Left renal cortex interstitium (tissue), 4 donors: ENCODE measurements at places on chromosomes 16 and 17.

GRCh38 chr17:35627417-35627816, 40.3 kb downstream of the AP2B1 start:
- no peak for DNase-seq

GRCh38 chr16:49051576-49051975, 230.1 kb downstream of the CBLN1 start:
- DNase-seq, result no peak

- DNase-seq, result no peak
These were observed 5.0 kb downstream of the TSPAN10 start for GRCh38 chr17:81641825-81642489.

GRCh38 chr17:76681222-76682137, 29.3 kb downstream of the MXRA7 start:
- DNase-seq, result no peak

- no peak for DNase-seq
These were observed 89.0 kb downstream of the SALL1 start for GRCh38 chr16:51062039-51062438.

DNA sequence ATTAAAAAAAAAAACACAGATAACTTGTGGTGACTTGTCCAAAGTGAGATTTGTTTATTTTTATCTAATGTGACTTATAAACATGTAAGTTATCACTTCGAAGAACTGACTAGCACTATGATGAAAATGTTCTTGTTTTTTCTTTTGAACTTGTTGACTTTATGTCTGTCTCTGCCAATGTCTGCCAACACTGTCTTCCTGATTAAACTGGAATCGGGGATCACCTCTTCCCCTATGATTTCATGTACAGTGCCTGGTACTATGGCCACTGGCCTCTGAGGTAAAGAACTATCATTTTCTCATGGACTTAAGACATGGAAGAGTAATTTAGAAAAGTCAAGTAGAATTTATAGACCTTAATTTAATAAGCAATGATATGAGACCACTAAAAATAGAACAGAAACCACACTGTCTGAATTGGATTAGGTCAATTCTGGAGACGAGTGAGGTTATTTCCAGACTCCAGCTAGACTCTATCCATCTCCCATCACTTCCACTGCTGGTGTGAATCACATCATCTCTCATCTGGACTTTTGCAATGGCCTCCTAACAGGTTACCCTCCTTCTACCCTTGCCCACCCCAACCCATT, 8.9 kb downstream of the C17orf78 start:
- DNase-seq, result no peak

- DNase-seq, result no peak
These were observed 1.8 kb downstream of the ATP2A3 start for GRCh38 chr17:3962217-3962964.

- no peak for DNase-seq
These were observed 460.4 kb upstream of the ASIC2 start for GRCh38 chr17:33753452-33753851.

GRCh38 chr16:17416461-17417311, 54.1 kb downstream of the XYLT1 start:
- no peak for DNase-seq

DNA sequence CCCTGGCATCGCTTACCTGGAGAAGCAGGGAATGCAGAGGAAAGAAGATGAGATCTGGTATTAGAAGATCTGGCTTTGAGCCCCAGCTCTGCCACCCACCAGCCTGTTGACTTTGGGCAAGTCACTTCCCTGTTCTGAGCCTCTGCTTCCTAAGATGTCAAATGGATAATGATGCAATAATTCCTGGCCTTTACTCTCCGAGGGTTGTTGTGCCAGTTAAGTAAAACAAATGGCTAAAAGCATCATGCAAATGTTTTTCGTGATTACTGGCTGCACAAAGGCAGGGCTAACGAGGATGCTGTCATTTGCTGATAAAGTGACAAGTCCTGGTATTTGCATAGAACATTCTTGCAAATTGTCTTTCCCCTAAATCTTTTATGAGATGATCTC, 1.3 kb upstream of the ZNF821 start:
- DNase-seq, result no peak

DNA sequence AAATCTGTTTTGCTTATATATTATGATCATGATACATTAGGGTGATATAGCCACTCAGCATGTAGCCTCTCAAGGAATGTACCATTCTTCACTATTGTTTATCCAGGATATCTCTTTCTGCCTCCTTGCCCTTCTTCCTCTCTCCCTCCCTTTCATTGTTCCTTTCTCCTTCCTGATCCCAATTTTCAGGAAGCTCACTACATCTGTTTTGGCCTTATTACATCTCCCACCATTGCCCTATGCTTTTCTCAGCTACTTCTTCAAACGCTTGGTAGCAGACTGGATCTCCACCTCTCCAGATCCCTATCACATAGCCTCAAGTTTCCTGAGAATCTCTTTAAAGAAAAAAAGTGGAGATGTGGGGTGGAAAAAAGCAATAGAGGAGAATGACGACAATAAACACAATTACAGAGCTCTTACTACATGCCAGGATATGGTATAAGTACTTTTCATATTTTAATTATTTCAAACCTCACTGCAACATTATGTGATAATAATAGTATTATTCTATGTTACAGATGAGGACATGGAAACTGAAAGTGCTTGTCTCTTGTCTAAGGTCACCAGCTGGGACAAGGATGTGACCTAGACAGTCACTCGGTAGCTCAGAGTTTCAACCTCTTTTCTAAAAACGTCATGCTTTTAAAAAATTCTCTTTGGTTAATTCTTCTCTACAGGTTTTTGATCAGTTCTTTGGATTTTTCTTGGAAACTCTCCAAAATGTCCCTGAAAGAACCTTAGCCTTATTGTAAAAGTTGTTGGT, 959.1 kb downstream of the CDH11 start:
- DNase-seq, result no peak

GRCh38 chr17:43019418-43019817, 2.8 kb downstream of the VAT1 start:
- no peak for DNase-seq

DNA sequence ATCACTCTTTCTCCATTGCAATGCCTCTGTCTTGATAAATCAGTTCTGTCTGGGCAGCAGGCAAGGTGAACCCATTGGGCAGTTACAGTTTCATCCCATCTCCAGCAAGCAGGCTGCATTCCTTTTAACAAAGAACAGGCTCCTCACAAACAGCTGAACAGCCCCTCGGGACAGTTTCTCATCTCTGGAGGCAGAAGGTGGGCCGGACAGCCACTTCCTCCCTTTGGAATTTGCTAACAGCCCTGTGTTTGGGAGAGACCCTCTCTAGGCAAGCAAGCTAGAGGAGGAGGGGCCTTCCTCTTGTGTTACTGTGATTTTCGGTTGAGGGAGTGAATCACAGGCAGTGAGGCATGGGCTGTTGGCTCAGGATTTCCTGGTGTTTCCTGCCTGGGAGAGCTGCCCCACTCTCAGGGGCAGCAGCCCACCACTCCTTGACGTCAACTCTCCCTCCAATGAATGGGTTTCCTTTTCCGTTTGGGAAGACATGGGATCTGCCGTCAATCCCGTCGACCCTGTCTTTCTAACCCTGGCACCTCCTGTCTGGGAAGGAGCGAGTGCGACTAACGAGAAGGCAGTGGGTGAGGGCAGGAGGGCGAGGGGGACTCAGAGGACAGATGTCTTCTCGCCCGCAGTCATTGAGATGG, 3.7 kb upstream of the PGS1 start:
- no peak for DNase-seq

DNA sequence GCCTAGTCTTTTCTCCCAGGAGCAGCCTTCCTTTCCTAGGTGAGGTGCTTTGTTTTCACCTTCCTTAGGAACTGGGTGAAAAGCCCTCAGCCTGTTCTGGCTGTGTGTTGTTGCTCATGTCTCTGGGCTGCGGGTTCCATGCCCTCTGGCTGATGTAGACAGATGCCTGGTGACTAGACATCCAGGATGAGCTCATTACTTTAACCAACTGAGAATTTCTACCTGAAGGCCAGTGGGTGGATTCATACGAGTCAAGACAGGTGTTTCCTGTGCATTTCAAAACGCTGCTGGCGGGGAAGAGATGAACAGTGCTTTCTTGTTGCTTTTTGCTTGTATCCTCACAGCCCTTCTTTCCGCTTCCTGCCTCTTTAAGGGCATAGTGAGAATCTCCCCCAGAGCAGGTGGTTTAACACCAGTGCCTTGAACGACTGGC, 22.3 kb downstream of the SAP30BP start:
- DNase-seq, result no peak

DNA sequence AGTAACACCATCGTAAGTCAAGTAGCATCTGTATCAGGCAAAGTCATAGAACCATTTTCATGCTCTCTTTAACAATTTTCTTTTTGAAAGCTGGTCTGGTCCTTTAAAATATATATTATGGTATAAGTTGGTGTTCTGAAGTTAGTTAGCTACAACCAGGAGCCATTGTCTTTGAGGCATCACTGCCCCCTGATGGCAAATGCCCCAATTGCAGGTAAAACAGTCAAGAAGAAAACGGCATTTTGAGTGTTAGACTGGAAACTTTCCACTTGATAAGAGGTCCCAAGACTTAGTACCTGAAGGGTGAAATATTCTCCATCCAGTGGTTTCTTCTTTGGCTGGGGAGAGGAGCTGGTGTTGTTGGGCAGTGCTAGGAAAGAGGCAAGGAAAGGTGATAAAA, 14.1 kb downstream of the TP53 start:
- no peak for DNase-seq

- no peak for DNase-seq
These were observed 33.0 kb downstream of the TEX2 start for GRCh38 chr17:64229815-64230728.

GRCh38 chr16:60731329-60732050, 1304.7 kb downstream of the CDH8 start:
- no peak for DNase-seq

DNA sequence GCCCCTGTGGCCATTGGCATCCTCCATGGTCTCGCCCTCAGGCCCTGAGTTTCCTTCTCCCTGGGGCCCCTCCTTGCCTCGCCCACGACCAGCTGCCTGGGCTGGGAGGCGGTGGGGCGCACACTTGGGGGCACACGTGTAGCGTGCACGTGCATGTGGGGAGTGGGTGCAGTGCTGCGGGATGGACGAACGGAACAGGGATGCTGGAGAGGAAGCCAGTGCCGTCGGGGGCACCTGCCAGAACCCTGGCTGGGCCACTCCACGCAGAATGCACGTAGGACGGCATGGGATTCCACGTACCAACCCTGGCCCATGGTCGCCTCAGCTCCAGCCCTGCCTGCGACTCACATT, 80.4 kb downstream of the KLHDC4 start:
- no peak for DNase-seq

- no peak for DNase-seq
These were observed 5.0 kb downstream of the CARHSP1 start for GRCh38 chr16:8863594-8864424.

- DNase-seq, result no peak
These were observed 114.0 kb downstream of the CHD9 start for GRCh38 chr16:53168744-53169143.

GRCh38 chr17:8963647-8964258, 1.8 kb downstream of the PIK3R5 start:
- DNase-seq, result no peak

- no peak for DNase-seq
These were observed 1.9 kb downstream of the SLC16A3 start for GRCh38 chr17:82230609-82231311.

GRCh38 chr17:50265690-50266315, 8.5 kb upstream of the TMEM92 start:
- no peak for DNase-seq

GRCh38 chr17:34556384-34556783, 23.0 kb upstream of the TMEM132E start:
- no peak for DNase-seq

DNA sequence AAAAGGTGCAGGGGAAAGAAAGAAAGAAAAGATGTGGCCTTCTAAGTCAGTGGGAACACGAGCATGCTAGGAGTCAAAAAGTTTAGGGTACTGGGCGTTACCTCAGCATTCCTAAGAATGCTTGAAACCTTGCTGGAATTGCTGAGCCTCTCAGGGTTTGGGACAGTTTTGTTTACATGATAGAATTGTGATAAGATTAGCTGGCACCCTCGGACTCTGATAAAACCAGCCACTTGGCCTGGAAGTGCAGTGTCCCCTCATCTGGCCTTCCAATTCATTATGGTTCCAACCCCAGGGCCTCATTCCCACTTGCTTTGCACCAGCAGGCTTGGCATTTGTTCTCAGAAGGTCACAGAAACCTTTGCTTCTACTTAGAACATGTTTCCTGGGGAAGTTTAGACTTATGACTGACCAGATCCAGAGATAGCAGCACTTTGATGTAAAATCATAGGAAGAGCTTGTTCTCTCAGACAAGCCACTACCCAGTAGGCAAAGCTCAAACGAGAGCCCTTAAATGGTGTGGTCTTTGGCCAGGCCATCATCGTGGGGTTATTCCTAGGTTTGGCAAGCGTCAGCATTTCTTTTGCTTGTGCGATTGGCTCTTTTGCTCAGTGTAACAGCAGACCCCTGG, 8.0 kb downstream of the SGF29 start:
- DNase-seq, result no peak

- DNase-seq, result peak; percentile 92
These were observed at the start of the genes LRRC3C and ORMDL3 for GRCh38 chr17:39927101-39927928. LRRC3C (plus strand) TSS chr17:39927732; CDS start chr17:39941524, 13,792 bp downstream. ORMDL3 (minus strand) TSS chr17:39927601; CDS start chr17:39924203, 3,398 bp downstream.

GRCh38 chr17:66772148-66772812, 62.6 kb upstream of the CACNG5 start:
- DNase-seq, result no peak

- no peak for DNase-seq
These were observed 201.1 kb upstream of the ASIC2 start for GRCh38 chr17:33494151-33494550.

DNA sequence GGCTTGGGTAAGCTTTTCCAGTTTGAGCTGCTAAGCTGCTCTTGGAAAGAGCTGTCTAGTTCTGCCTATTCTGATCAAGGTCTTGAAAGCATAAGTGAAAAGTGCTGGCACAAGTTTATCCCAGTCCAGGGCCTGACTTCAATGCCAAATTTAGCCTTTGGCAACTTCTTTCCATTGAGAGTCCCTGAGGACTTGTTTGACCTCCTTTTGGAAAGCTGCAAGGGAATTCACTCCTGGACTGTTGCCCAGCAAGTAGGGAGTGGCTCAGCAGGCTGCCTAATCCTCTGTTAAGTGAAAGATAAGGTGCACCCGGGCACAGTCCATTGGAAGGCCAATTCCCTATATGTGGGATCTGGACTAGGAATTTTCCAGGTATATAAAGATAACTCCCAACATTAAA, 16.0 kb upstream of the TANC2 start:
- no peak for DNase-seq

DNA sequence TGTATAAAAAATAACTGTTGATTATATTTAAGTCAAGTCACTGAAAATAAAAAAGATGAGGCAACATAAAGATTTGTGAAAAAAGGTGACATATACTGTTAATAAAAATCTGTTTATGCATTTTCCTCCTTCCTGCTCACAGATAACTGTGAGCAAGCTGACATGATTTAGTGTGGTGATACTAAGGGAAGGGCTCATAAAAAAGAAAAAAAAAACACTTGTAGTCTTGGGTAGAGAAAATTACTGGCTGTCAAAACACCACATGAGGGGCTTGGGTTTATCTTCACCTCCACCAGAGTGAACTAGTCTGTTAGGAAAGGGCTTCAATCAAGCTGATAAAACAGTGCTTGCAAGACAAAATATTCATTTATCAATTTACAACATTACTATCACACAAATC, 247.6 kb downstream of the CNTNAP4 start:
- no peak for DNase-seq
